ENCODE measurements at places on chromosomes 12 and 14.
A peak's percentile ranks its signal among the peaks of the same experiment; 100 is the strongest.

GRCh38 chr12:26573225-26573909 is 259.6 kb downstream of the ITPR2 start:
- no peak for DNase-seq

- DNase-seq: no peak
Measured at GRCh38 chr12:77553976-77554619, 276.6 kb upstream of the NAV3 start.

DNA sequence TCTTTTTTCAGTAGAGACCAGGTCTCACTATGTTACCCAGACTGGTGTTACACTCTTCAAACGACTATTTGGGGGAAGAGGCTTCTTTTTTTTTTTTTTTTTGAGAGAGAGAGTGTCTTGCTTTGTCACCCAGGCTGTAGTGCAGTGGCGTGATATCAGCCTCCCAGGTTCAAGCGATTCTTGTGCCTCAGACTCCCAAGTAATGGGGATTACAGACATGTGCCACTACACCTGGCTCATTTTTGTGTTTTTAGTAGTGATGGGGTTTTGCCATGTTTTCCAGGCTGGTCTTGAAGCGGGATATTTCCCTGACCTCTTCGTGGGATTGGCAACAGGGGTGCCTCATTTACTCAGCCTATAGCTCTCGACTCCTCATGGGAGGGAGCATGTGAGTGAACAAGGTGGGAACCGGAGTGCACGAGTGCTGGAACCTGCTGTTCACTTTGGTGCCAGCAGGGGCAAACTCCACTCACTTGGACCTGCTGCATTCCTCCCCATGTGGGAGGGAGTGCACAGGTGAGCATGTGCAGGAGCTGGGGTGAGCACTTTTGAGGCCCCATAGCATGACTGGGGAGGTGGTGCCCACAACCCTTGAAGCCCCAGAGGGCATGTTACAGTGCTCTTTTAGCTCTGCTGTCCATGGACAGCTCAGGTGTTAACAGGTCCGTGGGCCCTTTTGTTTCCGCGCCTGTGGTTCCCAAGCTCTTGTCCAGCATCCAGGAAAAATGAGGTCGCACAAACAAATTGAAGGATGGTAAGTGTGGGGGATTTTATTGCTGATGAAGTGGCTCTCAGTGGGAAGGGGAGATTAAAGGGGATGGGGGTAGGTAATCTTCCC is 79.1 kb upstream of the HECTD1 start:
- no peak for DNase-seq

DNA sequence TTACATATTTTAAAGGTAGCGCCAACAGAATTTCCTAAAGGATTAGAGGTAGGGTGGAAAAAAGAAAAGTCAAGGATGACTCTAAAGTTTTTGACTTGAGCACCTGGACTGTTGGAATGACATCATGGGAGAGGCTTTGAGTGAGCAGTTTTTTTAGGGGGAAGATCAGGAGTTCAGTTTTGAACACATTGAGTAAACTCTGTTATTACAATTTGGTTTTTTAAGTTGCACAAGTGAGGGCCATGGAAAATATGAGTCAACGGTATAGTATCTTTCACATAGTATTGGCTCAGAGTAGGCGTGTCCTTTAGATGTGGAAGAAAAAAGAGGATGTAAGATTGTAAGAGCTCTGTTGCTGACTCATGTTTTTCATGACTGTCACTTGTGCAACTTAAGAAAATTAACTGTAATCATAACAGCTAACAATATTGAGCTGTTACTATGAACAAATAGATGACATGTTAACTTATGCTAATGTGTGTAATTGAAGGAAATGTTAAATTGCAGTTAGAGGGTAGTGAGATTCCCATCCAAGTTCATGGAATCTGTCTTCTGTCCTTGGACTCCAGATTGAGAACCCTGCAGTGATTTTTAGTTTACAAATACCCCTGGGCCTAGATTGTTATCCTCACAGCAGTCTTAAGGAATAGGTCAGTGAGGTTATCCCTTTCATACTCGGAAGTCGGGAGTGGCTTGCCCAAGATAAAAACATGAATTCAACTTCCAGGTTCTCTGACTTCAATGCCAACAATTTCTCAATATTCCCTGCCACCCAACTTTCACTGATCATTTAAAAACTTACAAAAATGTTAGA is 48.2 kb upstream of the ATP2B1 start:
- peak; percentile 51 for DNase-seq

- DNase-seq: no peak
Measured at GRCh38 chr12:52147367-52147963, 44.3 kb downstream of the KRT80 start.

- no peak for DNase-seq
Measured at GRCh38 chr14:63404906-63405305, 86.2 kb upstream of the GPHB5 start.

DNA sequence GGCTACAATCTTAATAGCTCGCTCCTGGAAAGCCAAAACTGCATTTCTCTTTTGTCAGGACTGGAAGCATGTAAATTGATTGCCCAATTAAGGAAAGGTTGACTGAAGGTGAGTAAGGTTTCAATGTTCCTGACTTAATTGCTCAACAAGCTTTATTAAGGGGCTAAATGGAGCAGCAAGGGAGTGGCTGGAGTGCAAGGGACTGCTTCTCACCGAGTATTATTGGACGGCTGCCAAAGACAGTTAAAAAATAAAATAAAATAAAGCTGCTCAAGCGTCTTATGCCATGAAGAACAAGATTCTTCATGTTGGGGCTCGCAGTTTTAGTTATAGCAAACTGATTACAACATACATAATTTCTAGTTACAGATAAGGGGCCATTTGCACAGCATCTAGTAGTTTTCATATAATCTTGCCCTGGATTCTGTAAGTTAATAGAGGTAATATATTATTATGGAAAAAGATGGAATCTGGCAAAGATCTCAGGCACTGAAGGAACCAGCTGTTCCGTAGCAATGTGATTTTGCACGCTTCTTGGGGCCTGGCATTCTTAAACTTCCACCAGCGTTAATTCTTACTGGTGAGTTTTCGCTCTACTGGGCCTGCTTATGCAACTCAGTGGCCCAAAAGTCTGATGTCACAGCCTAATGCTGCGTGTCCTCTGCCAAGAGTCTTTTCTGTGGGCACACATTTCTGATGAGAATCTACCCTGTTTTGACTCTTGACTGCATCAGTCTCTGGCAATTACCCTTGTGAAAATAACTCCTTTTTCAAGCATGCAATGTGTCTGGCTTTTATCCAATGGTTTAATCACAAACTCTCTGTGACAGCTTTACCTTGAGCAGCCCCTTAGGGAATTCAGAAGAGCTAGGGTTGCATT is 108.5 kb downstream of the SLC38A1 start:
- DNase-seq: no peak

GRCh38 chr14:50839048-50839447 is 8.1 kb upstream of the NIN start:
- no peak for DNase-seq

DNA sequence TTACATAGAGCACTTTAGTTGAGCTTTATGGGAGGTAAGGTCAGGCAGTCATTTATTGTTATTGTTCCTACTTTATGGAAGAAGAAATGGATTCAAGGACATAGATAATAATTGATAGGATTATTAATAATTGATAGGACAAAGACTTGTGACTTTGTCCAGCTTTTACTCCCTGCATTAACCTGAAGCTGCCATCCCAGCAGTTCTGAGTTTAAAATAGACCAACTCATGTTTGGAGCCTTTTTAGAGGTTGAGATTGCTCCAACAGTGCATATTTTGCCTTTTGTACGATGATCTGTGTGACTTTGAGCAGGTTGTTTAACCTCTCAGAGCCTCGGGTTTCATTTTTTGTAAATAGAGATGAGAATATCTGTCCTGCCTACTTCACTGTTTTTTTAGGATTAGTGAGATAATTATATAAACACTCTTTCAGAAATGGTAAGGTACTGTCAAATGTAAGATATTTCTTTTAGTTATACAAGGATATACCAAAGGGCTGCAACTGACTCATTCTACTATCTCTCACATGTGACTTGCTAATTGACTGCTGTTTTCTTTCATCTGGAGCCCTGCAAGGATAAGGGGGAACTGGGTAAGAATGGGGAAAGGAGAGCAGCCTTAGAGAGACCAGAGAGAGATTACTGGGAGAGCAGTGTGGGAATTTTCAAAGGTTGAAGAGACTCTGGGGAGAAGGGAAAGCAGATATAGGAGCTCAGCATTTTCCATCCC is 15.3 kb downstream of the WDR20 start:
- DNase-seq: no peak

GRCh38 chr12:69231479-69231878 is 7.9 kb upstream of the CPSF6 start:
- DNase-seq: no peak

GRCh38 chr12:91163116-91163515 is 19.5 kb downstream of the DCN start:
- DNase-seq: no peak

DNA sequence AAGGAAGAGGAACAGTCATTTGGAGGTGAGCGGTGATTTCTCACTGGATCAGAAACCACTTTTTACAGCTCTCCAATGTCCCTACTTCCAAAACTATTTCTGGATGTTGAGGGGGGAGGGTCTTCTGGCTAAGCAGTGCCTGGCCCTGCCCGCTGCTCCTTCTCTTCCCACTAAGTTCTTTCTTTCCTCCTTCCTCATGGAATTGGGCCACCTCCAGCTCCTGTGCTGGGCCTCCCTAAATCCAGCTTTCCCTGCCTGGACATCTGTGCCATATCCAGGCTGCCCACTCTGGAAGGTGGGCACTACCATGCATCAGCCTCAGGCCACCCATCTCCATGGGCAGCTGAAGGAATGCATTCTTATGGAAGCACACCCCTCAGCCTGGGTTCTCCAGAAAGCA is 11.5 kb downstream of the DHRS2 start:
- no peak for DNase-seq

Measured in T-helper 2 cell treated with Interferon-gamma antibody and Interleukin-4, amounts not matched to agents 5 μg/mL and 100 μg/mL, for 36 hours (primary cell).